Cardiac muscle cell (in vitro differentiated cells and primary cell): ENCODE measurements at places on chromosomes 5 and 9. TPM values are rescaled to one million over a fixed set of nuclear protein-coding genes. Genes with fewer than 3 reads are reported as not detected.

- H3K4me3 ChIP-seq, result no peak overlapping the region
- no peak for DNase-seq
- H3K36me3 ChIP-seq, result no peaks in the 10 kb centered on the region
- no peaks in the 10 kb centered on the region for H3K4me1 ChIP-seq
- H3K27me3 ChIP-seq, result no peaks in the 10 kb centered on the region
These were observed 394.5 kb downstream of the BNC2 start for GRCh38 chr9:16475996-16476395.

DNA sequence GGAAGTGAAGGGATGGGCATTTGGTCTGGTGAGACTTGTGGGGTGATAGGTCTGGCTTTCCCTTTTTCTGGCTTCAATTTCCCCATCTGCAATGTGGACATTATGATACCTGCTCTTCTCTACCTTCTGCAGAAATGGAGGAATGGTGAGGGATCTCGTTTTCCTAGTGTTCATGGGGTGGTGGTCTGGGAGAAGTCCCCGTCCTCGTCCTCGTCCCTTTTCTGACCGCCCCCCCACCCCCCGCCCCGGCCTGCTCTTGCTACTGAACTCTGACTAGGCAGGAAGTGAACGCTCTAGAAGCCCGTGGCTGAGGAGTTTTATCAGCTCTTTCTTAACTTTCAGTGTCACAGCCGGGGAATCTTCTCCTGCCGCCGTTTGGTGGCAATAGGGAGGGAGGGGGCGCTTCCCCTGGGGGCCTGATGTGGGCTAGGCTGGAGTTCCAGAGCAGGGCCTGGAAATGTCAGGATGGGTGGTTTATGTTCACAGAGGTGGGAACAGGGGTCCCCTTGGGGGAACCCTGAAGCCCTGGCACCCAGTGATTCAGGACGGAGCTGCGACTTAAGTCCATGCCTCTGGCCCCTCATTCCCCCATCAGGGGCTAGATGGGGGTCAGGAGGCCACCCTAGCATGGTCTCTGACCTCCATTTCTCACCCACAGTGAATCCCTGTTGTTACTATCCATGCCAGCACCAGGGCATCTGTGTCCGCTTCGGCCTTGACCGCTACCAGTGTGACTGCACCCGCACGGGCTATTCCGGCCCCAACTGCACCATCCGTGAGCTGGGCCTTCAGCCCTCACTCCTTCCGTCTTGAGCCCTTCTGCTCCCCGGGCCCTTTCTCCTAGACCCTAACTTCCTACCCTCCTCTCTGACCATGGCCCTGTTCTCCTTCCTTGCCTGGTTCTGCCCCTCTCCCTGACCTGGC lies 6.7 kb downstream of the PTGS1 start:
- DNase-seq, result no peak
- H3K4me3 ChIP-seq, result no peak overlapping the region
- peaks cover 20% of the 10 kb centered on the region for H3K4me1 ChIP-seq
- H3K36me3 ChIP-seq, result no peaks in the 10 kb centered on the region
- peaks cover 10% of the 10 kb centered on the region for H3K27me3 ChIP-seq

FANCG gene
- 22.8 and 32.8 TPM in 2 replicates for total RNA-seq

GRCh38 chr9:82940376-82940775 lies 122.6 kb downstream of the RASEF start:
- no peak overlapping the region for H3K27ac ChIP-seq
- DNase-seq, result no peak
- H3K4me3 ChIP-seq, result no peak overlapping the region
- no peaks in the 10 kb centered on the region for H3K27me3 ChIP-seq
- no peaks in the 10 kb centered on the region for H3K36me3 ChIP-seq
- H3K4me1 ChIP-seq, result no peaks in the 10 kb centered on the region

GRCh38 chr5:94746731-94747124 lies 128.3 kb downstream of the SLF1 start:
- no peaks in the 10 kb centered on the region for H3K36me3 ChIP-seq
- H3K27me3 ChIP-seq, result no peaks in the 10 kb centered on the region
- no peak overlapping the region for H3K4me3 ChIP-seq
- H3K27ac ChIP-seq, result no peak overlapping the region

DNA sequence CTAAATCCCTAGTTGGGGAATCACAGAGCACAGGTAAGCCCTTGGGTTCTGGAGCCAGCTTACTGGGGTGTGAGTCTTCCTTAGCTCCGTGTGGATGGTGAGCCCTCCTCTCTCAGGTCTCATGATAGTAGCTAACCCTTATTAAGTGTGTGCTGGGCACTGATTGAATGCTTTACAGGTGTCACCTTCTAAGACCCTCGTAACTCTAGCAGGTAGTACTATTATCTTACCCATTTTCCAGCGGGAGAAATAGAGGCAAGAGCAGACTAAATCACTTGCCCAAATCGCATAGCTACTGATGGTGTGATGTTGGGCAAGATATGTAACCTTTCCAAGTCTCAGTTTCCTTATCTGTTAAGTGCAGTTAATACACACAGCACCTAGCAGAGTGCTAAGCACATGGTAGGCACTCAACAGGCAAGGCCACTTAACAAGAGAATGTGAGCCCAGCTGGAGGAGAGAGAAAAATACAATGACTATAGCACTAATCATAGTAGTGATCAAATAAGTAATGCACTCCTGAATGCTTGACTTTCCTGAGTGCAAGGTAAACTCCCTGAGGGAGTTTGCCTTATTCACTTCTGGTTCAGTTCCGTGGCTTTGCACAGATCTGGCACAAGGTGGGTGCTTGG lies at the start of gene DCANP1:
DCANP1 (minus strand) TSS at position 51 of the 632 bp plus-strand sequence. CDS start 240 bp downstream, outside the sequence.
- H3K36me3 ChIP-seq, result no peaks in the 10 kb centered on the region
- H3K4me1 ChIP-seq, result peaks cover 5% of the 10 kb centered on the region
- H3K27ac ChIP-seq, result no peak within 1 kb of the TSS
- DNase-seq, result no peak

PCDHGB4 gene
- total RNA-seq, result 17.4 and 23.5 TPM in 2 replicates

- DNase-seq, result no peak
- no peak overlapping the region for H3K4me3 ChIP-seq
- no peaks in the 10 kb centered on the region for H3K36me3 ChIP-seq
- H3K27me3 ChIP-seq, result no peaks in the 10 kb centered on the region
- no peak overlapping the region for H3K27ac ChIP-seq
These were observed 69.1 kb downstream of the FBXW11 start for GRCh38 chr5:171937351-171937750.

MRPS30 gene
- 100 and 142 TPM in 2 replicates for total RNA-seq

DNA sequence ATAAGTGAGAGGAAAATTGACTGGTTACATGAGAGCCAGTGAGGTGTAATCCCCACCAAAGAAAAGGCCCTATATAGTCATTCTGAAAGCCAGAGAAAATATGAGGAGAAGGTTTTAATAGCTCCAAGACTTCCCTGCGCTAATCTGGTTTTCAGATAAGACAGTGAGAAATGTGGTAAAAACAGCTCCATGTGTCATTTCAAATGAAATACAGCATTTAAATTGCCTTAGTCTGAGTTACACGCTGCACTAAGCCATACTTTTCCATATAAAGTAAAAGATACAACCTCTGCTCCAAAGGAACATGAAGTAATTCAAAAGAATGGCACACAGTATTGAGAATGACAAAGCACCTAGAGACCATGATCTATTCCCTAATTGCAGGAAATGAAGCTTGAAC lies 378.0 kb upstream of the PDE4D start:
- no peak for DNase-seq
- H3K4me1 ChIP-seq, result no peaks in the 10 kb centered on the region
- H3K27me3 ChIP-seq, result no peaks in the 10 kb centered on the region
- no peak overlapping the region for H3K27ac ChIP-seq
- no peaks in the 10 kb centered on the region for H3K36me3 ChIP-seq

MTRR gene
- total RNA-seq, result 29.6 and 34.3 TPM in 2 replicates

LCN15 gene
- total RNA-seq, result 0.32 and 0.77 TPM in 2 replicates

DNA sequence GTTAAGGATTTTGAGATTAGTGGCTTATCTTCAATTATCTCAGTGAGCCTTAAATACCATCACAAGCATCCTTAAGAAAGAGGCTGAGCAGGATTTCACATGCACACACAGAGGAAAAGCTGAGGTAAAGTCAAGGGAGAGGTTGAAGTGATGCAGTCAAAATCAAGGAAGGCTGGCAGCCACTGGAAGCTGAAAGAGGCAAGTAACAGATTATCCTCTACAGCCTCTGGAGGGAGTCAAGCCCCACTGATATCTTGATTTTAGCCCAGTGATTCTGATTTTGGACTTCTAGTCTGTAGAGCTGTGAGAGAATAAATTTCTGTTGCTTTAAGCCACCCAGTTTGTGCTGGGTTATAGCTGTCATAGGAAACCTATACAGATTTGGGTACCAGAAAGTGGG lies 80.1 kb downstream of the ANKRD31 start:
- H3K4me1 ChIP-seq, result no peaks in the 10 kb centered on the region
- H3K36me3 ChIP-seq, result no peaks in the 10 kb centered on the region
- DNase-seq, result no peak
- no peak overlapping the region for H3K4me3 ChIP-seq

GRCh38 chr9:14939378-14939777 lies 29.1 kb upstream of the FREM1 start:
- no peaks in the 10 kb centered on the region for H3K36me3 ChIP-seq
- no peak overlapping the region for H3K4me3 ChIP-seq
- H3K4me1 ChIP-seq, result peaks cover 24% of the 10 kb centered on the region
- no peak for DNase-seq
- no peak overlapping the region for H3K27ac ChIP-seq

DNA sequence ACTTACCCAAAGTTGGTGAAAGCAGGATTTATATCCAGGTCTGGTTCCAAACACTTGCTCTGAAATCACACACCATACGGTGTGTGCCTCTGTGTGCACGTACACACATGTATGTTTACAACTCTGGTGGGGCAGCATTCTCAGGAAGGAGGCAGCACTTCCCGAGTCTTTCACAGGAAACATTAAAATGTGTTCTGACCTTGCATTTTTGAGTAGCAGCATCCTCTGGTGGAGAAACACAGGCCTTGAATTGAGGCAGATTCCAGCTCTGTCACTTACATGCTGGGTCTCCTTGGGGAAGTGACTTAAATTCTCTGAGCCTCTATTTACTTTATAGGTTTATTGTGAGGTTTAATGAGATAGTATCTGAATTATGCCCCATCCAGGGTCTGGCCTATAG lies 126.4 kb downstream of the RGS3 start:
- H3K27ac ChIP-seq, result no peak overlapping the region
- H3K4me3 ChIP-seq, result no peak overlapping the region
- H3K36me3 ChIP-seq, result peaks cover under 1% of the 10 kb centered on the region
- peaks cover 31% of the 10 kb centered on the region for H3K4me1 ChIP-seq

GRCh38 chr5:41503860-41504259 lies 6.5 kb downstream of the PLCXD3 start:
- peaks cover 3% of the 10 kb centered on the region for H3K36me3 ChIP-seq
- no peak overlapping the region for H3K4me3 ChIP-seq
- H3K4me1 ChIP-seq, result no peaks in the 10 kb centered on the region

- no peak overlapping the region for H3K27ac ChIP-seq
- no peaks in the 10 kb centered on the region for H3K27me3 ChIP-seq
- H3K4me1 ChIP-seq, result no peaks in the 10 kb centered on the region
- no peaks in the 10 kb centered on the region for H3K36me3 ChIP-seq
- no peak overlapping the region for H3K4me3 ChIP-seq
These were observed 10.5 kb upstream of the MYOT start for GRCh38 chr5:137856916-137857862.

DNA sequence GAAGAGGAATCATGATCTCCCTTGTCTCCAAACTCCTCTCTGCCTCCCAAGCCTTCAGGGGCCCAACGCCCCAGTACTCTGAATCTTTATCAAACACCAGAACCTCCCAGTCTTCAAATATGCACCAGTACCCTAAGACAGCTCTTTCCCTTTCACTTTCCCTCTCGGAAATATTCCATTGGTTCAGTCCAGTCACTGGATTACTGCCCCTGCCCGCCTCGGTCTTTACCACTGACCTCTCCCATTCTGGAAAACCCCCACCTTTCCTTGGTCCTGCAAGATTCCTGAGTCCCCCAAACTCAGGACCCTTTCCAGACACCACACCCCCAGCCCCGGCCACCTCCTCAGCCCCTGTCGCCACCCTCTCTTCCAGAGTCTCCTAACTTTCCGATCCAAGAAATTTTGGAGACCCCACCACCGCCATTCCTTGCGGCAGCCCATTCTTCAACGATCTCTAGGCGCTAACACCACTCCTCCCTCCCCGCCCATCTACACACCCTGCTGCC lies 674 bp downstream of the C5orf15 start:
- peaks cover 1% of the 10 kb centered on the region for H3K36me3 ChIP-seq
- peak overlapping the region; percentile 91 for H3K27ac ChIP-seq
- peaks cover 7% of the 10 kb centered on the region for H3K4me1 ChIP-seq
- peak; percentile 43 for DNase-seq

OR1J2 gene
- total RNA-seq, result not detected in 2 replicates

- DNase-seq, result no peak
- no peak overlapping the region for H3K4me3 ChIP-seq
- no peaks in the 10 kb centered on the region for H3K27me3 ChIP-seq
- H3K4me1 ChIP-seq, result peaks cover 4% of the 10 kb centered on the region
- H3K27ac ChIP-seq, result no peak overlapping the region
These were observed 35.2 kb downstream of the MARCHF11 start for GRCh38 chr5:16144416-16144815.

DNA sequence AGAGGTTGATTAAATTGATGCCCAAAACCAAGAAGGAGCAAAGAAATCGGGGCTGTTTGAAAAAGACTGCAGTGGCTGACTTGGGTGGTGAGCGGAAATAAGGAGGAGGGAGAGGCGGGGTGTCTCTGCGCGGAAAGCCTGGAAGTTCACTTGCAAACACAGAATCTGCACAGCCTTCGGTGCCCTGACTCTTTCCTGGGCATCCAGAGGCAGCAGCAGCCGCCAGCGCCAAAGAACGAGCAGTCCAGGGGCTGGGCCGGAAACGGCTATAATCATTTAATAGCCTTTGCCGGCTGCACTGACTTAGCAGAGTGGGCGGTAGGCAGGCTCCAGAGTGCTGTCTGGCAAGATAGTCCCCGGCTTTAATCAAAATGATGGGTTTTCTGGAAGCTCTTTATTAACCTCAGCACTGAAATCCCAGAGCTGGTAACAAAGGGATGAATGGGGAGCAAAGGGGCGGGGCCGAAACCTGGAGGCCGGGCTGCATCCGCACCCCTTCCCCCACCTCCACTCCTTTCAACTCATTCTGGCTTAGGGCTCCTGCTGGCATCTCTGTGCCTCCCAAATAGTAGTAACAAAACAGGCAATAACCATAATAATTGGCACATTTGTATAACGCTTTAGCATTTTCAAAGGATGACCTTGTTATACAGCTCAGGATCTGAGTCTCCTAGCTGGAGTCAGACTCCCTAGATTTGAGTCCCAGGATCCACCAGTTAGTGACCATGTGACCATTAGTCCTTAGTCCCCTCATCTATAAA lies 35.7 kb downstream of the PCDHAC2 start:
- H3K27me3 ChIP-seq, result no peaks in the 10 kb centered on the region
- peak; percentile 6 for DNase-seq
- H3K27ac ChIP-seq, result no peak overlapping the region
- peak overlapping the region; percentile 9 for H3K4me3 ChIP-seq
- no peaks in the 10 kb centered on the region for H3K36me3 ChIP-seq

DNA sequence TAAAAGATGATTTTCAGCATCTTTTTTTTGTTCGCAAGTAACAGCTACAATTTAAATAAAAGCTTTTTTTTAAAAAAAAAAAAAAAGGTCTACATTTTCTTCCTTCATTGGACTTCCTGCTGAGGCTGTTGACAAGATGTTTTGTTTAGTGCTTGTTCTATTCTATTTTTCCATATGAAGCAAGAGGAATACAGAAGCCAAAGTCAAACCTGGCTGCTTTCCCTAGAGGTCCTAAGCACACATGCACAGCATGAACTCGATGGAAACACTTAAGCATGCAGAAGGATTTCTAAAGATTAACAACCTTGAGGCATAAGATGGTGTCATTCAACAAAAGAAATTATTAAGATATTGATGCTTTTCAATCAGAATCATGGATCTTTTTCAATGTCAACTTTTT lies 105.1 kb downstream of the ADCY2 start:
- H3K4me3 ChIP-seq, result no peak overlapping the region
- H3K27ac ChIP-seq, result no peak overlapping the region
- no peaks in the 10 kb centered on the region for H3K36me3 ChIP-seq
- no peaks in the 10 kb centered on the region for H3K4me1 ChIP-seq
- no peak for DNase-seq
- no peaks in the 10 kb centered on the region for H3K27me3 ChIP-seq
